ENCODE measurements at places on chromosomes 2 and 18. TPM values are rescaled to one million over a fixed set of nuclear protein-coding genes. Genes with fewer than 3 reads are reported as not detected.

Gene GAL3ST2
- total RNA-seq, result not detected

Gene LGALSL
- 14.5 TPM for total RNA-seq

Gene TRAK2
- 12.0 TPM for total RNA-seq

Gene EFHD1
- 1.9 TPM for total RNA-seq

Gene UGT1A5
- total RNA-seq, result not detected

Gene SCYGR4
- total RNA-seq, result not detected

Gene PCARE
- total RNA-seq, result not detected

Gene TMEM200C
- total RNA-seq, result not detected

Gene LYPD6
- 0.06 TPM for total RNA-seq

Gene SPDYA
- total RNA-seq, result 0.15 TPM

Gene EGR4
- total RNA-seq, result 0.27 TPM

Gene CRACDL
- total RNA-seq, result 0.54 TPM

Gene CNDP1
- not detected for total RNA-seq

Gene MAP3K19
- total RNA-seq, result not detected

Gene ORC4
- 43.0 TPM for total RNA-seq

Gene SLC4A3
- 2.9 TPM for total RNA-seq

Gene IGFBP5
- 0.19 TPM for total RNA-seq

Measured in A549 treated with DMSO at 1 μM for 4 hours (cell line).